ENCODE measurements at places on chromosomes 11 and 22. TPM values are rescaled to one million over a fixed set of nuclear protein-coding genes. Genes with fewer than 3 reads are reported as not detected.

GPHA2 gene
- not detected for total RNA-seq

OR6A2 gene
- 0.34 TPM for total RNA-seq

DNA sequence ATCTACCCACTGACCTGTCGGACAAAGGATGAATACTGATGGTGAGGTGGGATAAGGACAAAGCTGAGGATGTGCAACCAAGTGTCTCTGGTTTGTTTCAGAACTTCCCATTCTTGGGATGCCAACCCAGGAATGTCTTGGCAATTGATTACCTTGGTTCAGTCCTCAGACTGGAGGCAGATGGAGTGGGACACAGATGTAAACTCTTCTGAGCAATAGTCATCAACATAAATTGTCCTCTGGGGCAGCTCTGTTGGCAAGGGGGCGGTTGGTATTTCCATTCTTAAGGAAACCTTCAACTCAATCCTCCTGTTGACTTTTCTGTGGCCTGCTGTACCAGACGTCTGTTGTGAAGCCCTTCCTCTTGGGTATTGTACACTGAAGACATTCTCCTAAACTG lies 6.8 kb downstream of the ABTB2 start:
- no peak for DNase-seq

DNA sequence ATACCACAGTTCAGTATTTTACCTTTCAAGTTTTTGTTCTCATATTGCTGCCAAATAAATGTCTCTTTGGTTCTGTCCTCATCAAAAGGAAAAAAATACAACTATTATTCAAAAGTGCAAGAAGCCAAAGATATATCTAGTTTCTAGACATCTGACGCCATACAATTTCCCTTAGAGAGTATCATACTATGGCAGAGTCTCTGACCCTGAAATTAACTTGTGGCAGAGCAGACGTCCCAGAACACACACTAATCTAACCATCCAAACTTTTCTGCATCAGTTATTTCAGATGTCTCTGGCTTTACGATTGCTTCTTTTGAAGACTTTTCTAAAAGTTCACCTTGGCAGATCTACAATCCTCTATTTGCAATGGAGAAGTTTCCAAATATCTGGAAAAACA lies 2.7 kb downstream of the OR51T1 start:
- DNase-seq: no peak

GRCh38 chr11:2741377-2742131 lies 41.8 kb upstream of the KCNQ1OT1 start:
- no peak for DNase-seq

GRCh38 chr11:22730319-22730718 lies 63.9 kb downstream of the GAS2 start:
- DNase-seq: no peak

GNAZ gene
- total RNA-seq: 6.0 TPM

GRCh38 chr11:7596975-7597391 lies 76.3 kb downstream of the CYB5R2 start:
- DNase-seq: no peak

DNA sequence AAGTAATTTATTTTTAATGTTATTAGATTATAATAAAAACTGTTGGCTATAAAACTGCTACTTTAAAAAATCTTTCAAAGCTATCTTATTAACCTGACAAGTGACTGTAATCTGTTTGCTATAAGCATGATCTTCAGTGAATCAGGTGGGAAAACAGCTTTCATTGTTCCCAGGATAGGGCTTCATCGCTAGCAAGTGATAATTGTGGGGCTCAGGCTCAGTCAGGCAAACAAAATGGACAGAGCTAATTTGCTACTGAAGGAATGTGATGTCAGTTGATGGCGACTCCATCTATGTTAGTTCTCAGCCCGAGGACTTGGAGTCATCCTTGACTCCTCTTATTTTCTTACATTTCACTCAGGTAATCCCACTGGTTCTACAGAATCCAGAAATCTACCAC lies 125.0 kb downstream of the RASSF10 start:
- DNase-seq: no peak

CHCHD10 gene
- total RNA-seq: 61.8 TPM

CDC42EP2 gene
- 12.3 TPM for total RNA-seq

GRCh38 chr22:41178425-41178975 lies 26.6 kb upstream of the L3MBTL2 start:
- no peak for DNase-seq

DNA sequence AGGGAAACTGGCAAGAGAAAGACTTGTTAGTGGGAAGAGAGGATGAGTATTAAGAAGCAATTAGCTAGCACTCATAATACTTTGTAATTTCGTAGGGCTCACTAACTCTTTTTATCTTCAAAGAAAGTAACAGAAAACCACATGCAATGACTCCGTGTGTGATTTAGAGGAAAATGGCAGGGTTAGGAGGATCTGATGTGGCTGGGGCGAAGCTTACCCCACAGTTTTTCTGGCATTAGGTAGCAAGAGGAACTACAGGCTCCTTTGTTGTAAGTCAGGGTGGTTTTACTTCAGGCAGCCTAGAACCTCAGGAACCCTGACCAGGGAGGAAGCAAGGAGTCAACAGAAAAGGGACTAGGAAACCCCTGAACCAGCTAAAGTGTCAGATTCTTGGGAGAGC lies 89.7 kb downstream of the SPON1 start:
- DNase-seq: no peak

DNA sequence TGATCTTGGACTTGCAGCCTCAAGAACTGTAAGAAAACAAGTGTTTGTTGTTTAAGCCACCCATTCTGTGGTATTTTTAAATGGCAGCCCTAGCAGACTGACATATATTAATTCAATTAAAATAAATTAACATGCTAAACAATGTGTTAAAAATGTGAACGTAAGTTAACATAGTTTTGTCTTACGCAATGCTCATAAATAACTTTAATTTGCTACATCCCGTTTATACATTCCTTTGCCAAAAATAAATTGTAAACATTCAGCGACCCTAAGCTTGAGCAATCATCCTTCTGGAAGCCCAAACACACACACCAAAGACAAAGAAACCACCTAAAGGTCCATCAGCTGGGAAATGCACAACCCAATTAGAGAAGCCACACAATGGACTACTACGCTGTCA lies 70.4 kb downstream of the CELSR1 start:
- no peak for DNase-seq

GRCh38 chr11:1777737-1778136 lies 14.0 kb upstream of the CTSD start:
- no peak for DNase-seq

GRCh38 chr11:46020084-46020599 lies 97.7 kb downstream of the LARGE2 start:
- DNase-seq: no peak

ST3GAL4 gene
- total RNA-seq: 17.4 TPM

All from mesothelial cell of epicardium (in vitro differentiated cells).